ENCODE measurements at places on chromosomes 5 and 9. TPM values are rescaled to one million over a fixed set of nuclear protein-coding genes. Genes with fewer than 3 reads are reported as not detected.

Gene UGCG
- 399 TPM for total RNA-seq

Gene HEXB
- 187 TPM for total RNA-seq

Gene CLK4
- total RNA-seq, result 26.3 TPM

Gene HRH2
- not detected for total RNA-seq

Gene RGS7BP
- total RNA-seq, result not detected

Gene LCN2
- not detected for total RNA-seq

Gene SUSD3
- total RNA-seq, result 3.2 TPM

Gene RIGI
- total RNA-seq, result 8.7 TPM

Gene SOWAHA
- total RNA-seq, result under 0.01 TPM

Measured in fibroblast of villous mesenchyme (primary cell).